Activated CD8-positive, alpha-beta memory T cell treated with anti-CD3 and anti-CD28 coated beads for 4 hours (primary cell): ENCODE measurements at places on chromosomes 3 and 15.

GRCh38 chr3:169992156-169992555 lies 25.5 kb downstream of the SEC62 start:
- DNase-seq, result no peak

GRCh38 chr15:57421551-57421950 lies 45.2 kb downstream of the CGNL1 start:
- DNase-seq, result no peak

DNA sequence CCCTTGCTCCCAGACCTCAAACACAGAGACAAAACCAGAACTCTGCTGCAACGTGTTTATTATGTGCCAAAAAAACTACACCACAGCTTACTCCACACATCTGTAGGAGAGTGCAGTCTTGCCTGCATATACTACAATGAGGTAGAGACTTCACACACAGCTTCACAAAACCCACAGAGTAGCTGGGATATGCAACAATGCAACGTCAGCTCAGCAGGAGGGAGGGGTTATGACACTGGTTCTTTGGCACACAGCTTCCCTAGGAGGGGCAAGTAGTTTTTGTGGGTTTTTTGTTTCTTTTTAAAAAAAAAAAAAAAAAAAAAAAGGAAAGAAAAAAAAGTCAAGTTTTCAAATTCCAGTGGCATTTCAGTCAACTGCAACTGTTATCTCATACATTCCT lies 2.9 kb upstream of the RPS17 start:
- DNase-seq, result no peak

DNA sequence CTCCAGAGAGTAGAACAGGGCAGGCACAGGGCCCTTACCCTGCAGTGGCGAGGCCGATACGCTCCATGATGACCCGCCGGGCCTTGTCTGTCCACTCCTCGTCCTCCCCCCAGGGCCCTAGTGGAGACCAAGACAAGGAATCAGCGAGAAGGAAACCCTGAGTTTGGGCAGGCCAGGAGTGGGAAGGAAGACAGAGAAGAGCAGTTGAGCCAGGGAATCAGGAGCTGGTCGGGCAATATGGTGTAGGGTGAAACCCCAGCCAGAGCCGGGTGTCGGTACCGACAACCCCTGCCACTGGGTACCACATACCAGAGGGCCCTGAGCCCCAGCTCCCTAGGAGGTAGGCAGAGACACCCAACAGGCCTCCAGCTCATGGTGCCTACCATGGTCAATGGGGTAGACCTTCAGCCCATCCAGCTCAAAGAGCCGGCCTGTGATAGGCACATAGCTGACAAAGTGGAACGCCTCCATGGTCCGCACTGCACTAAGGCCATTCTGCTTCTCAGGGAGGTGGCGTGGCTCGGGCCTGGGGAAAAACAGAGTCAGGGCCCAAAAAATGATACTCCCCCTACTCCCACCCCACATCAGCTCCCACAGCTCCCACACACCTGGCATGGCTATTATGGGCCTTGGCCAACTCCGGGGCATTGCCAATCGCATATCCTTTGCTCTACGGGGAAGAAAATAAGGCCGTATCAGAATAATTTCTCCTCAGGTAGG lies 38.0 kb downstream of the SEMA3G start:
- no peak for DNase-seq

GRCh38 chr3:129624347-129625071 lies 18.0 kb upstream of the PLXND1 start:
- DNase-seq, result no peak

DNA sequence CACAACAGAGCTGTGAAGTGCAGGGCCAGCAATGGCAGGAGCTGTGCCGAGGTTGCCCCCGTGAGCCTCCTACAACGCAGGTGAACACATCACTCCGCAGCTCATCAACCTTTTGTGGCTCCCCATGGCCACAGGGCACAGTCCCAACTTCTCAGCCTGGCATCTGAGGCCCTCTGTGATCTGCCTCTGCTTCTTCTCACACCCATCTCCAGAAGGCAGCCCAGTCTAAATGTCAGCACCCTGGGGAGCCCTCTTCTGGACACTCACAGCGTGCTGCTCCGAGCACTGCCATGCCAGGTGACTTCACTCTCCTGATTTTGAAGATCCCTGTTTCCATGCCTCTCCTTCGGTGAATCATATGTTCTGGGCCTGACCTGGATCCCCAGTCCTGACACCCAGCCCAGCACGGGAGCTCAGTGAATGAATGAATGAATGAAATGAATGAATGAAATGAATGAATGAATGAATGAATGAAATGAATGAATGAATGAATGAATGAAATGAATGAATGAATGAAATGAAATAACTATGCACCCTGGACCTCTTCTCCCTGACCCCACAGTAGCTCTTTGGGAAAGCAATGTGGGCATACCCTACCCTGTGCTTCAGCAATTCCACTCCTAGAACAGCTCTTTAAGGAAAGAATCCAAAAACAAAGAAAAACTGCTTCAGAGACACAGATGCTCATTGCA lies 17.9 kb upstream of the SKIC8 start:
- no peak for DNase-seq

DNA sequence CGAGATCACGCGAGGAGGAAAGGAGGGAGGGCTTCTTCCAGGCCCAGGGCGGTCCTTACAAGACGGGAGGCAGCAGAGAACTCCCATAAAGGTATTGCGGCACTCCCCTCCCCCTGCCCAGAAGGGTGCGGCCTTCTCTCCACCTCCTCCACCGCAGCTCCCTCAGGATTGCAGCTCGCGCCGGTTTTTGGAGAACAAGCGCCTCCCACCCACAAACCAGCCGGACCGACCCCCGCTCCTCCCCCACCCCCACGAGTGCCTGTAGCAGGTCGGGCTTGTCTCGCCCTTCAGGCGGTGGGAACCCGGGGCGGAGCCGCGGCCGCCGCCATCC lies 1.1 kb upstream of the SETD5 start:
- peak; percentile 56 for DNase-seq

GRCh38 chr3:41199866-41200668 lies 762 bp downstream of the CTNNB1 start:
- DNase-seq, result peak; percentile 12

- no peak for DNase-seq
These were observed 60.9 kb downstream of the ASB7 start for GRCh38 chr15:100663086-100663914.

- no peak for DNase-seq
These were observed 5.6 kb upstream of the MECOM start for GRCh38 chr3:169668957-169669741.

DNA sequence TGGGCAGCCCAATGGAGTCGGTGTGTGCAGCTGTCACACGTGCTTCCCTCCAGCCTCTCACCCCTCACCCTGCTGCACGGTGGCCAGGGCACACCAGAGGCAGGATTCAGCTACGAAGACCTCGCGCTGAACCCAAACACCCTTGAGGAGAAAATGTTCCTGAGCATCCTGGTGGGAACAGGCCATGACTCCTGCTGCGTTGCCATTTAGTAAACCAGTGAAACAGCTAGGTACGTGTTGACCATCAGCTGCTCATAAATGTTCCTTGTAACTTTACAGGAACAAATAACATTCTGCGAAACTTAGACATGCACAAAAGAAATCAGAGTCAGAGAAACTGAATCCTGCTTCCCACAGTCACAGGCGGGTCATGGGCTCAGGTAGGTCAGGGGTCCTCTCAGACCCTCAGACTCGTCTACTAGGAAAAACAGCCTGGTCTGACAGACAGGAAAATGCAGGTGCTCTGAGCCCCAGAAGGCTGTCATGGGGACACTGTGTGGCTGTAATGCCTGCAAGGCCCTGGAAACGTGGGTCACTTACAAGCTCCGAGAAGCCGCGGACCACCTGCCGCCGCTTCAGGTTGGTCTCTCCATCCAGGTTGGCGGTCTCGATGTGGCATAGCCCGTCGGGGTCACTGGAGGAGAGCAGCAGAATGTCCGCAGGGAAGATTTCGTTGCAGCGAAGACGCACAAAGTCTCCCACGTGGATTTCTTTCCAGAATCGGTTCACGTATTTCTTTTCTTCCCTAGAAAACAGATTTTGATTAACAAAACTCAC lies 82.5 kb downstream of the ATP10A start:
- DNase-seq, result no peak

GRCh38 chr3:129890125-129890524 lies 3.4 kb downstream of the TMCC1 start:
- DNase-seq, result no peak

DNA sequence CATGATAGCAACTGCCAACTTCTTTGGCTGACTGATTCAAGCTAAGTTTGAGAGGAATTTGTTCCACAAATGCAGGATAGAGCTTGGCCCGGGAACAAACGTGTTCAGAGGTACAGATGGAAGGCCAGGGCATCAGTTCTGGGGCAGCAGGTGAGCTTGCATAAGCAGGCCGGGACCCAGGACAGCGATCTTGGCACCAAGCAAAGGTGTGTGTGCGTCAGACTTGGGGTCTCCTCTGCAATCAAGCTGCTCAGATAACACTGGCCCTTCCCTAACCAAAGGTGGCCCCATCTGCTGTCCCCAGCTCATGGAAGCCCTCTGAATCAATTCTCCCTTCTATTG lies 155.6 kb downstream of the MEGF11 start:
- DNase-seq, result no peak

DNA sequence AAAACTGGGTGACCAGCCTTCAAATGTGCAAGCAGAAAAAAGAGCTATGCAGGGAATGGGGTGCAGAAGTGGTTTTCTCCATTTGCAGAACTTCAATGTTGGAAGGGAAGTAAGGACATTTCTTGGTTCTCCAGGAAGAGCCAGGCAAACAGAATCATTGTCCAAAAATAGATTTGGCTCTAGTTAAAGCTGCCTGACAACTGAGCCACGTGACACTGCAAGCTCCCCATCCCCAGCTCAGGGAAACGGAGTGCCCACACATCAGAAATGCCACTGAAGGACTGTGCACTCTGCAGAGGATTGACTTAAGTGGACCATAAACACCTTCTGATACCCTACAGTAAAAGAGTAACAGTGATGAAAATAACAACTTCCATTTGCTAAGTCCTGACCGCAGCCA lies 195.6 kb upstream of the NSMCE3 start:
- DNase-seq, result no peak

DNA sequence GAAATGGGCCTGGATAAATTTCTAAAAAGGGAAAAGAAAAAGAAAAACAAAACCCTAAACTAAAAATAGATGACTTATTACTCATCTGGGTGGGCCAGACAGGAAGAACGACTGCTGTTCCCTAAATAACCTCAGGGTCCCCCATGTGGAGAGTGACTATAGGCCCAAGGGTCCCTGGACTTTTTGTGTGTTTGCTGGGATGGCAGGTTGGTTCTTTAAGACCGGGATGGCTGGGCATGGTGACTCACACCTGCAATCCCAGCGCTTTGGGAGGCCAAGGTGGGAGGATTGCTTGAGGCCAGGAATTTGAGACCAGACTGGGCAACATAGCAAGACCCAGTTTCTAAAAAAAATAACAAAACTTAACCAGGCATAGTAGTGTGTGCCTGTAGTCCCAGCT lies 43.8 kb upstream of the TRA2B start:
- no peak for DNase-seq

GRCh38 chr3:122719273-122719921 lies 38.8 kb downstream of the PARP14 start:
- no peak for DNase-seq

- DNase-seq, result no peak
These were observed 52.4 kb upstream of the BLM start for GRCh38 chr15:90664650-90665287.

DNA sequence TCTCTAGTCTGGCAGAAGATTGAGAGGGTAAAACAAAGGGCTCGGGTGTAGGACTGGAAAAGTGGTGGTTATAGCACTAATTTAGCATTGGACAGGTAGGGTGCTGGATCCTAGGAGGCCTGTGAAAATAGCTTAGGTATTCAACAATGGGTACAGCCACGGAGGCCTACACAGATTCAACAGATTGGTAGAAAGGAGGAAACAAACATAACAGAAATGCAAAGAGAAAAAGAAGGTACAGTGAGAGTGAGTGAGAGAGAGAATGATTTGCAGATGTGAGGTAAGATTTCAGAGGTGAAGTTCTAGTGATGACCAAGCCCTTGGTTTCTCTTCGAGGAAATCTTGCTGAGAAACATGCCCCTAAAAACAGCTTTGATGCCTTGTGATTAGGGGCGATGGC lies 37.9 kb downstream of the ADIPOQ start:
- no peak for DNase-seq

DNA sequence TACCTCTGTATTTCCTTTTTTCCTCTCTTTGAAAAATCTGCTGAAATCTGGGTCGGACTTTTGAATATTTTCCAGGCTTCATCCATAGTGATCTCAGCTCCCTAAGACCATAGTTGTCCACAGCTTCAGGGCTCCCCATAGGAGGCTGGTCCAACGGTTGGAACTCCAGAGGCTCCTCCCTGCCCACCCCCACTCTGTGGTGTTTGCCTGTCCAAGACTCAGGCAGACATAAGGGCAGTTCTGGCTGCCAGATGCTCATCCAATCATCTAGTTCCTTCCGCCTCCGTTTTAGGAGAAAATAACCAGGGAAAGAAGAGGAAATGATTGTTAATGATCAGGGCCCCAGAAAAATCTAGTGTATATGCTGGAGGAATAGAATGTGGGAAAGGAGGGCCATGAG lies 27.9 kb upstream of the PRTG start:
- no peak for DNase-seq

- DNase-seq, result no peak
These were observed 17.5 kb downstream of the TGM5 start for GRCh38 chr15:43249236-43249635.

DNA sequence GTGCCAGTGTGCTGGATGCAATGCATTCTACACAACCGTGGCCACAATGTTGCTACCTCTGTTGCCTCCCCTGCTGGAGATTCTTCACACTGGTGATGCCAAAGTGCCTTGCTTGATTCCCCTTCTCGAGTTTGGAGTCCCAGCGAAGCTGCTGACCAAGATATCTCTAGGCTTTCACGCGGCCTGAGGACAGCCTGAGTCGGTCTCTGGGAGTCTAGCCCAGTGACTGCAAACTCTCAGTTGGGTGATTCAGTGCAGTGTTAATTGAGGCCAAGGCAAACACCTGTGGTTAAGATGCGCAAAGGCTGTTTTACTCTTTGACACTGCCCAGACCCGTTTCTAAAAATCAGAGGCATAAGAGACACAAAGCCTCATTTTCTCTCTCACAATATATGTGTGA lies 434.4 kb downstream of the NR2F2 start:
- no peak for DNase-seq

DNA sequence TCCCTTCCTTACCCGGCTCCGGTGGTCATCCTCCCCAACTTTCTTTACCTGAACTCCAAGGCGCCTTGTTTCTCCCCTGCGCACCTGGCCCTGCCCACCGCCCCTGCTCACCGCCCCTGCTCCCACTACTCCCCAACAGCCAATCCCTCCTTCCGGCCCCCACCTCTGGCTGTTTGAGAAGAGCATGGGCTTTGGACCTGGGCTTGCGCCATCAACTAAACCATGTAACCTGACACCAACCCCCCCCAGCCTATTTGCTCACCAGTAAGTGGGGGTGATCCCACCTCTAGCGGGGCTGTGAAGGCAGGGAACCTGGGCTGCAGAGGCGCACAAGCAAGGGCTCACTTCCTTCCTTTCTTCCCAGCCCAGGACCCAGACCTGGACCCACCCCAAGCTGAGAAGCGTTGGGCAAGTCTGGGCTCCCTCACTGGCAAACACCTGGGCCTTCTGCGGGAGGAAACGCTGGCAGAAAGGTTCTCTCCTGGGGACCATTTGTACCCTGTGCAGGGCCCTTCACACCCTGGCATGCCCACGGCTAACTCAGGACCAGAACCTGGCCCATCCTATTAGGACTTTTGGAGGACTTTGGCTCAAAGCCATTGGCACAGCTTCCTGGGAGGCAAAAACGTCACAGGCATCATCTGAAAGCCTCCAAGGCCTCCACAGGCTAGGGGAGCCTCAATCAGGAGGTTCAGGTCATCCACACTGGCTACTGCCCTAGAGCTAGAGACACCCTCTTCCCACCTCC lies at the start of gene PLXNB1:
PLXNB1 (minus strand) TSS at position 127 of the 748 bp plus-strand sequence. CDS start 5,475 bp downstream, outside the sequence.
- no peak for DNase-seq

- DNase-seq, result peak; percentile 39
These were observed 448 bp downstream of the PLXNB1 start for GRCh38 chr3:48429317-48429959.

GRCh38 chr3:57816471-57817095 lies 60.5 kb downstream of the SLMAP start:
- DNase-seq, result no peak
